Inflammatory macrophage treated with lipopolysaccharide for 4 hours (primary cell): ENCODE measurements at places on chromosomes 5 and 9.
A peak's percentile ranks its signal among the peaks of the same experiment; 100 is the strongest.

DNA sequence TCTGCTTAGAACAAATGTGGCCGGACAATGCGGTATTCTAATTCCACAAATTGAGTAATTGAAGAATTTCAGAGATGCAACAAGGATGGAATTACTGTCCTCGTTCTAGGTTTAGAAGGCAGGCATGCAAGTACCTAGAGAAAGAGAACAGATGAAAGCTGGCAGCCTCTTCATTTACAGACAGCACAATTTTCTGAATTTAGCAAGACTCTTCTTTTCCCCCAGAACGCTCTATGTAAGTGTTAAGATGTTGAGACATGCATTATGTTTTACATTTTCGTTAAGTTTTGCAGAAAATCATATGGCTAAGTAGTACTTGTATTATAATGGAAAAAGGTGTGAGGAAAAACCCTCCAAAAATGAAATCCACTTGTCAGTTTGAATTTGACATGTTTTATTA lies 259.5 kb upstream of the ARRDC3 start:
- DNase-seq: no peak

DNA sequence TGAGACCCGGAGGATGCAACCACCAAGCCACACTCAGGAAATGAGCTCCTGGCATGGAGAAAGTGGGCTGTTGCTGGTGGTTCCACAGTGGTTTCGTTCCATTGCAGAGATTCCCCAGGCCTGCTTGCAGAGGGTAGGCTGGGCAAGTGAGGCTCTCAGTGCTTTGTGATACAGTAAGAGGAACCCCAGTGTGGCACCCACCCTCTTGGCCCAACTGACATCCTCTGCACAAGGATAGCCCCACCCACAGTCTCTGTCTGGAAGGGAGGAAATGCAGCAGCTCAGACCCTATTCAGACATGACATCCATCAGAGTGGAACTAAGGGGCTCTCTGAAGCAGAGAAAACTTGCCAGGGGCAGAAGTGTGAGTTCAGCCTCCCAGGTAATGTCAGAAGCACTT lies 69.6 kb upstream of the FSTL4 start:
- no peak for DNase-seq

DNA sequence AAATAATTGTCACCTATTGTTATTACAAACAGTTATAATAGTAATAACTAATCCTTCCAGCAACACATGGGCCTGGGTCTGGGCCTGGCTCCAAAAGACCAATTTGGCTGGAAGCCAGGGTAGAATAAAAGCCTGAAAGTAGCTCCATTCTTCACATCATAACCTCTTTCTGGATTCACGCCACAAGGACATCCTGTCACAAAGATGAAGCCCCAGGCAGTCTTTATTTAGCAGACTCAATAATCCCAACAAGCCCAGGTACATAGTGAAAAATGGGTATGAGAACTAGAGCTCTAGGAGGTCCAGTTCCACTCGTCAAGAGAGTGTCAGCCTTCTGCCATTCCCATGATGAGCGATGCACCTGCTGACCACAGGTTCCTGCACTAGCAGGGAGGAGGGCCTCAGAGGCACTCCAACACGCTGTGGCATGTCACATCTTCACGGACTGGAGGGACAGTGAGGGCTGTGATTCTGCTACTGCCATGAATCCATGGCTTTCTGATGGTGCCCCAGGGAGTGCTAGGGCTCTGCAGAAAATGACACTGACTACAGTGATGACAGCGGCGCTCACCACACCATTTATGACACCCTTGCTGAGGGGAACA lies 124.9 kb downstream of the SPOCK1 start:
- no peak for DNase-seq

- no peak for DNase-seq
Measured at GRCh38 chr5:62139741-62140140, 166.3 kb upstream of the KIF2A start.

GRCh38 chr9:94002316-94003140 lies 47.4 kb upstream of the BARX1 start:
- DNase-seq: peak; percentile 38

- no peak for DNase-seq
Measured at GRCh38 chr5:30981576-30981975, 211.9 kb upstream of the CDH6 start.

DNA sequence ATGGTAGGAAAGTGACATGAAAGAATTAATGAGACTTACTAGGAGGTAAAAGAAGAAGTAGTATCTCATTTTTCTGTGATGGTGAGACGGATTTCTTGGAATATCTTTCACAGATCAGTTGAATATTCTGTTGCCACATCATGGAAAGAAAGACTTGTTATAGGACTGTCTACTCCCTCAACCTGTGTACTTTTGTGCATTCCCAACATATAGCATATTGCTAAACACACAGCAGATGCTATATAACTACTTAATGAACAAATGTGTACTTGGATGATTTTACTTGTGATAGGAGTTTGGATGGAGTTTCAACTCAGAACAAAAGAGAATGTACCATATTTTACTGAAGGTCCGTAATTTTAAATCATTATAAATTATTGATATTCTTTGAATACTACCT lies 128.5 kb downstream of the LURAP1L start:
- DNase-seq: no peak

DNA sequence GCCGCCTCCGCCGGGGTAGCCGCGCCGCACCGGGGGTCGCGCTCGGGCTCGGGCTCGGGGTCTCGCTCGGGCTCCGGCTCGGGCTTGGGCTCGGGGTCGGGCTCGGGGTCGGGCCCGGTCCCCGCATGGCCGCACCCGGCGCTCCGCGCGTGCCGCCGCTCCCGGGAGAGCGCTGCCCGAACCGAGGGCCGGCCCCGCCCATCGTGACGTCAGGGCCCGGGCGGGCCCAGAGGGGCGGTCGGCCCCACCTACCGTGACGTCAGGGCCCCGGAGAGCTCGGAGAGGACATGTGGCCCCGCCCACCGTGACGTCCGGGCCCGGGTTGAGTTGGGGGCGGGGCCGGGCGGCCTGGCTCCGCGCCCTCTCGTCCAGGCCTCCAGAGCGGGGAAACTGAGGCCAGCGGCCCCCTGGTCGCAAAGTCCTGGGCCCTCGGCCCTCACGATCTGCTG lies at the start of gene NSMF:
Gene NSMF, minus strand, starts transcription at position 183 of the 449 bp plus-strand sequence. CDS start 232 bp downstream, outside the sequence.
- DNase-seq: peak; percentile 93

- DNase-seq: no peak
Measured at GRCh38 chr5:72166070-72166979, 59.0 kb downstream of the MAP1B start.

GRCh38 chr9:136856541-136857141 lies 4.5 kb downstream of the MAMDC4 start:
- DNase-seq: no peak

- DNase-seq: no peak
Measured at GRCh38 chr5:42513246-42513645, 90.0 kb downstream of the GHR start.

GRCh38 chr9:115847216-115847615 lies 306.4 kb upstream of the PAPPA start:
- DNase-seq: no peak

DNA sequence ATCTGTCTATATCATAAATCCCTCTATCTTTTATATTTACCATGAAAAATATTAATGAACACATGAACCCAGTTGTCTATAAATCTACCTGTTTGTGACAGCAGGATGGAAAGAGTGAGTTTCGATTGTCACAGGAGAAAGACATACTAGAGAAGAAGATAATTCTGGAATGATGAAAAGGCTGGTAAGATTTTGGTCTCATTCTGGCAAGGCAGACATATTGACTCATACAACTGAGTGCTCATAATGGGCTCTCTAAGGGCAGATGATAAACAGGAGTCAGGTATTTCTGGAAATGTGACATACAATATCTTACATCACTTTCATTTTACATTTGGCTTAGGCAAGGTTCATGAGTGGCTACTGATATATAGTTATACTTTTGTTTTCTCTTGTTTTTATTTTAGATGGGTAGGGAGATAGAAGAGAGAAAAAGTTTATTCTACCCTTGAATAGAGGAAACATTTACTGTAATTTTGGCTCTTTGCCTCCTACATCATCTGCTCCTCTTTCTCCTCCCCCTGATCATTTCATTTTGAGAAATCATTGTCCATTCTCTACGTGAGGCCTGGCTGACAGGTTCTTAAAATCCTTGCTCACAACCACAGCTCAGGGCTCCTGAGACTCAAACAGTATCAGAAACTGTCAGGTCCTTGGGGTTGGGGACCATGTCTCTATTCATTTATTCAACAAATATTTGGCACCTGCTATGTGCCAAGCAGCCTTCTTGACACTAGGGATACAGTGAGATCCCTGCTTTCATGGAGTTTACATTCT lies 14.4 kb downstream of the ELOVL7 start:
- peak; percentile 29 for DNase-seq

GRCh38 chr9:89716559-89716958 lies 111.7 kb downstream of the GADD45G start:
- peak; percentile 39 for DNase-seq

GRCh38 chr9:82810915-82811314 lies 252.0 kb downstream of the RASEF start:
- no peak for DNase-seq

GRCh38 chr9:6007058-6007769 lies 8.2 kb downstream of the RANBP6 start:
- peak; percentile 42 for DNase-seq

GRCh38 chr5:144815131-144815530 lies 644.5 kb downstream of the KCTD16 start:
- no peak for DNase-seq

DNA sequence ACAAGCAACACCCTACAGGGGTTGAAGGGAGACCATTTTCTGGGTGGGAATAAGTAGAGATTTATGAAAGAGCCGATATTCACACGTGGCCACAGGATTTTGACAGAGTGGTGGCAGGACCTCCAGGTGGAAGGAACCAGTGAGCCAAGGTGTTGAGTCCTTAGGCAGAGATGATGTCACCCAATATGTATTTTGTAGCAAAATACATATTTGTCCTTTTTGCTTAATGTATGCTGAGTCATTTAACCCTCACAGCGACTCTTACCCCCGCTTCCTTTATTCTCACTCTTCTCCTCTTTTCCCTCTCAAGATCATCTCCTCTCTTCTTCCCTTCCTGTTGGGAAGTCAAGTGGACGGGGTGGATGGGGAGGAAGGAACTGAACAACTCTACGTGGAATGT lies 215.7 kb upstream of the S1PR3 start:
- DNase-seq: no peak

DNA sequence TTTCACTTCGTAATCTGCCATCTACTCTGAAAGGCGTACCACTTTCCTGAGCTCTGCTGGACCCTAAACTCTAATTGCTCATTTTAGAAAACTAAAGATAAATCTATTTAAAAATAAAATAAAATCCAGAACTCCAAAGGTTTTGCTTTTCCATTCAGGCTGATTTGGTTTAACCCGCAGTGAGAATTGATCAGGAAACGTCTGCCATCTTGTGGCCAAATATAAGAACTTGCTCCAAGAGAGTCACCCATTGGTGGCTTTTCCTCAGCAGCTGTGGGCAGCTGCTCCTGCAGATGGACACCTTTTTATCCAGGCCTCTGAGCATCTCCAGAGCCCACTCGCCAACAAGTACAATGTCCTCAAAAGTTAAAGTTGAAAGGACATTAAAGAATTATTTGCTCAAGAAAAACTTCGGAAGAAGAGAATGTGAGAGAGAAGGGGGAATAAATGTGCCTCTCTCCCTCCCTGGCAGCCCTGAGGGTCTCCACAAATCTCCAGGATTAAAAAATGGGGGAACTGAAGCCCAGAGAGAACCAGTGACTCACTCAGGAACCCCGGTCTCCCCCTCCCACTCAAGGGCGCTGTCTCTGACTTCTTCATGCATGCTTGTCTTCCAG lies 4.1 kb downstream of the SAXO1 start:
- peak; percentile 54 for DNase-seq

DNA sequence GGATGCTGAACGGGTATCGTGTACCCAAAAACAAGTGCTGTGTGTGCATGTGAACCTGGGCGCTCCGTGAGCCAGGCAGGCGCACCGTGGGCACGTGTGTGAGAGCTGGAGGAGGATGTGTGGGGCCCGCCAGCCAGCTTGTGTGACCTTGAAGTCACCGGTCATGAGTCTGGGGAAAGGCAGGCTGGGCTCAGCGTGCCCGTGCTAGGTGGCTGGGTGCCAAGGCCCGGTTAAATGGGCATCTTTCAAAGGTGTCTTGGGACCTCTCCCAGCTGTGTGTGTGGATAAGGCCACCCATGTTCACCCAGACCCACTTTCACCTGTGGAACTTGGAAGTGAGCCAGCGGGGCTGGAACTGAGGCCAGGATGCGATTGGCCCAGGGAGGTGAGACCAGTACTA lies 3.4 kb downstream of the KCNT1 start:
- no peak for DNase-seq

- DNase-seq: no peak
Measured at GRCh38 chr9:27131731-27132130, 22.7 kb downstream of the TEK start.

DNA sequence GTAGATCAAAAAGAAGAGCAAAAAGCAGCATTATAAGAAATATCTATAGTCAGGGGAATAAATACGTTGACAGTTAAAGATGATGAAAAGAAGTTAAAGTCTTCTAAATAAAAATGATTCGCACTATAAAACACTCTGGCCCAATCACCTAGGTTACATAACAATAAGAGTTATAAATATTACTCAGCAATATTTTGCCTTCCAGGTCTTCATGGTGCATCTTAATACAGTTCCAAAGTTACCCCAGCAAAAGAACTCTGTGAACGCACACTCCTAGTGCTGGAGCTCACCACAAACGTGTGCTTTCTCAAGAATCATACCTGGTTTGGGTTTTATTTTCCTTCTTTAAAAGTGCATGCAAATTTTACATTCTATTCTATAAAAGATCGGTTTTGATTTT lies 44.7 kb downstream of the EPB41L4A start:
- no peak for DNase-seq

DNA sequence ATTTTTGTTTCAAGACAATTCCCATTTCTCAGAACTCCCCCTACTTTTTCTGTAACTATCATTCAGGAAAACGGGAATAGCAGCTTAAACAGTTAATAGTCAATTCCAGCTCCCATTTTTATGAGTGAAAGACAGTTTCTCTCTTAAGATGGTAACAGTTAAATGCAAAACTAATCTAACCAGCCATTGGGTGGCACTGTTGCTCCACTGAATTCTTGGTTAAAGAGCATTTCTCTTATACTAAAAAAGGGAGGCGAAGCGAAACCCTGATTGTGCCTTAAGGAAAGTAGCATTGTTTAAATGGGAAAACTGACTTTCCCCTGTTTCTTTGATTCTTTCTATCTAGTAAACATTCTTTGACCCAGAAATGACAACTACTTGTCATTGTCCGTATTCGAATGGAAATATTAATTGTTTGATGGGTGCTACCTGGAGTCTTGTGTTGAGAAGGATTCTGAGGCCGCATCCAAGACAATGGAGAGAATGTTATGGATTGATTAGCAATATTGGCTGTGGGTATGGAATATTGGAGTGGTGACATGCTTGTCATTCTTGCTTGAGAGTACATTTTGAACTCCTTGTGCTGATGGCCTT lies 507.8 kb downstream of the MAT2B start:
- peak; percentile 67 for DNase-seq

GRCh38 chr5:72508241-72509170 lies 1.3 kb upstream of the ZNF366 start:
- peak; percentile 66 for DNase-seq

DNA sequence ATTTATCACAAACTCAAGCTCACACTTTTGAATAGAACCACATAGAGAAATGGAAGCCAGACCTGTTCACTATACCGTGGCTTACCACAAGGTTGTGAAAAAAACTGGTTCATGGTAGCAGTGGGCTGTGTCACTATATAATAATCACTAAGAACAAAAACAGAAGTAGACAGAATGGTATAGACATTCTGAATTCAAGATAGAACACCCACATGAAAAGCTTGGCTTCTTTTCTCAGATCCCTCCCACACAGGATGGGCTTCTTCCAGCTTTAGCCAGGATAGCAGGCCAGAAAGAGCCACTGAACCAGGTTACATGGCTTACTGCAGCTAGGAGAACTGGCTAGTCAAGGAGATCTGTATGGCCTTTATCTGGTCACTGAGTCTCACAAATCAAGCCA lies 6.1 kb upstream of the NRG2 start:
- no peak for DNase-seq

GRCh38 chr5:96537386-96537785 lies 104.3 kb upstream of the PCSK1 start:
- DNase-seq: no peak
